ENCODE measurements at places on chromosomes 7 and 10. TPM values are rescaled to one million over a fixed set of nuclear protein-coding genes. Genes with fewer than 3 reads are reported as not detected.

DNA sequence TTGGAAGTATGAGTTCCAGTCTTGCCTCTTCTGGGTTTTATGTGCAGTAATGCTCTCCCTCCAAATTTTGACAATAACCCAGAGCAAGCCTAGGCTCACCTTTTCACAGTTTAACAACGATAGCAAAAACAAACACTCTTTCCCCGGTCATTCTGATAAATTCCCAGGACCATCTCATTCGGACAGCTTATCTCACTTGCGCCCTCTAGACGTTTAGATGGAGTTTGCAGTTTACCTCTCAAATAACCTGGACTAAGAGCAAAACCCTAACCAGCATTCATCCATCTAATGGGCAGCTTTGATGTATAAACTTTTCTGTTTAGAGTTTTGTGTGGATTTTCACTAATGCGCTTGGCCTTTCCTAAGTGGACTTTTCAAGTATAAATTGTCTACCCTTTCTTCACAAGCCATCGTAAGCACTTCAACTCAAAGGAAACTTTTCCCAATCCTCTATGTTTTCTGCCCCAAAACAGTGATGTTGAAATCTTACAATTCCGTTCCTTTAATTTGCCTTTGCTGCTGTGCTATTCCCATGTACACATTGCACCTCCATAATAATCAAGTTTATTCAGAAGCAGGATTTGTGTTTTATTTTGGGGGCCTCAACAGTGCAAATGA, 114.9 kb downstream of the HDAC9 start:
- no peak for DNase-seq

GRCh38 chr10:47283101-47283630, 16.8 kb upstream of the GDF10 start:
- no peak for DNase-seq

DNA sequence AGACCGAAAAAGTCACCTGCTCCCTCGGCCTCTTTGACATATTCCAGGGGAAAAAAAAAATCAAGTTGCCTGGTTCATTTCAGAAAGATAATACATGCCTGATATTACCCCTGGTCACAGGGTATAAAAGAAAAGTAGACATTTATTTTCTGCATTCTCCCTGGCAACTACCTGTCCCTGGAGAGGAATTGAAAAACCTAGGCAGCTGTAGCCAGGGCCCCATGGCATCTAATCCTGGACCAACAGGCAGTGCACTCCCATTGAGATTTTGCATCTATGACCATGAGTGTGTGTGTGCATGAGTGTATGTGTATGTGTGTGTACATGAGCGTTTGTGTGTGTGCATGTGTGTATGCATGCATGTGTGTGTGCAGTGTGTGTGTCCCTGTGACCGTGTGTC, 338.2 kb upstream of the PFKP start:
- DNase-seq = no peak

DNA sequence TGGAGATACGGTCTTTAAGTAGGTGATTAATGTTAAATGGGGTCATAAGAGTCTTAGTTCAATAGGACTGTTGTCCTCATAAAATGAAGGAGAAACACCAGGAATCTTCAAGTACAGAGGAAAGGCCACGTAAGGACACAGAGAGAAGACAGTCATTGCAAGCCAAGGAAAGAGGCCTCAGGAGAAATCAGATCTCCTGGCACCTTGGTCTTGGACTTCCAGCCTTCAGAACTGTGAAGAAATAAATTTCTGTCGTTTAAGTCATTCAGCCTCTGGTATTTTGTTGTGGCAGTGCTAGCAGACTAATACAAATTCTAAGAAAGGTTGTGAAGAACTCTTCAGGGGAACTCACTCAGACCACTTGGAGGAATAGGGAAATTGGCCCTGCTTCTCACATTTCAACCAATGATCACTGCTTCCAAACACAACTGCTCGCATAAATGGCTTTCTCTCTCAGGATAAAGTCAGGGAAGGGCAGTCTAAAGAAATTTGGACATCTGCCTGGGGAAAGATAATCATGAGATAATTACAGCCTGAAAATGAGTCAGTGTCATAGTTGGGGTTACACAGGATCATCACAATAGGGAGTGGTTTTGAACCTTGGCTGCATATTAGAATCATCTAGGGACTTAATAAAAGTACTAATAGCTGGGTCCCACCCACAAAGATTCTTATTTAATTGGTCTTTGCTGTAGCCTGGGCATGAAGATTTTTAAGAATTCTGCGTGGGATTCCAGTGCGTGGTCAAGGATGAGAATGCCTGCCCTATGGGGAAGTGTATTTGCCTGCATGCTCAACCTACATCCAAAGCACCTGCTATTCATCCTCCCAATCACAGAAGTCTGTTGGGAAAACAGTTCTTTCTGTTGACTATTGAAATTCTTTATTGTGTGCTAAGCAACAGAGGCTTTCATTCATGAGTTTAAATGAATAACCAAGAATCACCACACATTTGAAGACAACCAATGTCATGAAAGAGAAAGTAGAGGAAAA, 310.6 kb upstream of the PLXDC2 start:
- DNase-seq = no peak

DNA sequence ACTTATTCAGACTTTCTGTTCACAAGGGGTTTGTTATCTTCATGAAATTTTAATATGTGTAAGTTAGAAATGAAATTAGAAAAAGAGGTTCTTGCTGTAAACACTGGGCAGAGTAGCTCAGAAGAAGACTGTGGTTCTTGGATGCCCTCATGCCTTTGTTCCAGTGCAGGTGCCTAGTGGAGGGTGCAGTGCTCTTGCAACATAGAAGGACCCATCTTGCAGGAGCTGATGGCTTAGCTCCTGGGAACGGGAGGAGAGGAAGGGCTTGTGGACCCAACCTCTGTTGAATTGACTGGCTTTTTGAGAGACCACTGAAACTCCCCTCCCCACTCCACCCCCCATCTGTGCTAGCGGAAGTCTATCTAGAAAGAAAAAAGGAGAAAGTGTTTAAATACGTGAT, 116.8 kb downstream of the GLCCI1 start:
- no peak for DNase-seq

GRCh38 chr7:106812027-106812643, 52.9 kb upstream of the PIK3CG start:
- DNase-seq = peak; percentile 10

DNA sequence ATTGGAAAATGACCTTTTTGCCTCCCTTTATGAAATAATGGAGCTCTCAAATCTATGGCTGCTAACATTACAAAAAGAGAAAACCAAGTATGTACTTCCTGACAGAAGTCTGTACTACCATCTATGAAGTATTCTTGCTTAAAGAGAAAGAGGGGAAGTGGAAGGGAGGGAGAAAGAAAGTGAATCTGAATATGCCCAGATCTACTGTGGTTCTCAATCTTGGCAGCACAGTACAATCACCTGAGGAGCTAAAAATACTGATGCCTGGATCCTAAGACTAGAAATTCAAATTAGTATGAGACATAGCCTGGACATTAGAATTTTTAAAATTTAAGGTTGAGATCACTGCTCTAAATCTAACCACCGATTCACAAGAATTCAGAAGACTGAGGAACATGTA, 85.2 kb downstream of the IGF2BP3 start:
- no peak for DNase-seq

- no peak for DNase-seq
Observed at GRCh38 chr7:105286441-105286840, 102.3 kb downstream of the SRPK2 start.

DNA sequence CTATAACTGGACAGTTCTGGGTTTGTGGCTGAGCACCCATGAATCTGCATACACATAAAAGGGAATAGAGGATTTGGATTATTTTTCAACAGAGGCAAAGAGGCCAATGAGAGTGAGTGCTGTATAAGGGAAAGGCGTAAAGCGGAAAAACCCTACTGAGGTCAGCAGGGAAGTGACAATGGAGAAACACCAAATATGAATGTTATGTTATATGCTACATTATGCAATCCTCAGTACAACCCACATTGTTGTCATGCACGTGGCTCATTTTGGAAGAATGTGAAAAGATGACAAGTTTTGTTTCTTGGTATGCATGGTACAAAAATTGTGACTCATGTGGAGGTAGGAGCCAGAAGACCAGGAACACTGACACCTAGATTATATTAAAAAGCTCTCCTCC, 113.6 kb upstream of the AMPH start:
- DNase-seq = no peak

GRCh38 chr10:112526139-112526538, 79.1 kb downstream of the VTI1A start:
- no peak for DNase-seq

DNA sequence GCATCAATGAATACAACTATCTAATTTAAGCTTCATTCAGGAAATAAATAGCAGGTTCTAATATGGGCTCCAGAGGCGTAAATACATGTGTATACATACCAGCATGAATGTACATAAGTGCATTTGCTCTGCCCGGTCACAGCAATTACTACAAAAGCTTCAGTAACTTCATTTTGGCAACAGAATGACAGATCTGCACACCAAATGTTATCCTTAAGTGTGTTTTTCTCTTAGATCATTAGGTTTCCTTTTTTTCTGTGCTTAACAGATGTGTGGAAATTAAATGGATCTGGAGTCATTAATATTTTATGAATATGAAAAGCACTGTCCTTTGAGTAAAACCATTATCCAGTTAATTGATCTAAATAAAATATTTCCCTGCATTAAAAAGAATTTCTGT, 159.0 kb upstream of the MEOX2 start:
- DNase-seq = no peak

GRCh38 chr10:68826764-68827591, at the start of gene STOX1:
STOX1 (plus strand) TSS chr10:68827531; CDS start chr10:68827624, 93 bp downstream.
- DNase-seq = peak; percentile 77

DNA sequence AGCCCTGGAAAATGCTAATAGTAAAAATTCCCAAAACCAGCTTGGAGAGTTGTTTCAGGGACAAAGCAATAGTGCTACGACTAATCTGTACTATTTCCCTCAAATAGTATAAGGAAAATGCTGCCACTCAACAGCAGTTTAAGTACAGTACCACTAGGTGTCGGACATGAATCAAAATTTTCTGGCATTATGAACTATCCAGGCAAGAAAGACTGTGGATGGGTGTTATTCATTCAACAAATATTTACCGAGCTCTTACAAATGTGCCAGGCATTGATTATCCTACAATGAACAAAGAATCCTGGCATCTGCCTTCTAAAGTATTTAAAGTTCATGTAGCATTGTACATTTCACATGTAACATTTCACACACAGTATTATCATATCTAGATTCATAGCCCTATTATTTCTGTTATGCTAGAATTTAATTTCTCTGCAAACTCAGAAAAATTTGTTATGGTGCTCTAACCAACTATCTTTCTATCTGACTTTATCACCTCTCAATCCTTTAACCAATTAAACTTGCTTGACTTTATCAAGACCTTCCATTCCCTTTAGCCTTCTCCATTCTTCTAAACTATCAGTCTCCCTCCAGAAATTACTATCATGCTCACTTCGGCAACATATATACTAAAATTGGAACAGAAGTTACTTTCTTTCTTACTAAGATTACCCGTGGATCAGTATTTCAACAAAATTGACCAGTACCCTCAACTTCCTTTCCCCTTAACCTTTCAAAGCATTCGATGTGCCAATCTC, 80.6 kb downstream of the ARHGAP21 start:
- peak; percentile 69 for DNase-seq

GRCh38 chr7:149828357-149829309, 9.5 kb upstream of the ZNF862 start:
- no peak for DNase-seq

DNA sequence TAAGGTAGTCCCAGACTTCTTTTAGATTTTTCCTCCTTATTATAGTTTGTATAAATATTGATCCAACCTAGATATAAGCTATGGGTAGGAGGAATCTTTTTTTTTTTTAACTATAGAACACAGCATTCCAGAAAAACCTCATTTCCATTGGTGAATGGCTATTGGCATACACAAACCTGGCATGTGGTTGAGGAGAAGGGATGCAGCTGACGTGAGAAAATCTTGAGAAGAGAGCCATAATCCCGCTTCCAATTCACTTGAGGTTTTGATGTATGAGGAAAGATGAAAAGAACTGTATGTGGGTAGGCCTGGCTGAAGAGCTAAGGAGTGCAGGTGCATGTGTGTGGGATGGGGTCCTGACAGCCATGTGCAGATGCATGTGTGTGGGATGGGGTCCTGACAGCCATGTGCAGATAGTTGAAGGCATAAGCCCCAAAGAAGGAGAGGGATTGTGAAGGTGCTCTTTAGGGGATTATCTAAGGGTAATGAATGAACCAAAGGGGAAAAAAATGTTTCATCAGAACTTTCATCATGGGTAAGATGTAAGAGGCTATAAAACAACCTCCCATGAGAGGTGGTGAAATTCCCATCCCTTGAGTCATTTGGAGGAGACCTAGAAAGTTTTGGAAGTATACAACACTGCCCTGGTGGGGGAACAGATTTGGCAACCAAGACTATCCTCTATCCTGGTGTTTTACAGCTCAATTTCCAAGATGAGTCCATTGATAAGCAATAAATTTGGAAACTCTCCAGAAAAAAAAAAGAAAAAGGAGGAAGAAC, 3.8 kb upstream of the PKD2L1 start:
- no peak for DNase-seq

DNA sequence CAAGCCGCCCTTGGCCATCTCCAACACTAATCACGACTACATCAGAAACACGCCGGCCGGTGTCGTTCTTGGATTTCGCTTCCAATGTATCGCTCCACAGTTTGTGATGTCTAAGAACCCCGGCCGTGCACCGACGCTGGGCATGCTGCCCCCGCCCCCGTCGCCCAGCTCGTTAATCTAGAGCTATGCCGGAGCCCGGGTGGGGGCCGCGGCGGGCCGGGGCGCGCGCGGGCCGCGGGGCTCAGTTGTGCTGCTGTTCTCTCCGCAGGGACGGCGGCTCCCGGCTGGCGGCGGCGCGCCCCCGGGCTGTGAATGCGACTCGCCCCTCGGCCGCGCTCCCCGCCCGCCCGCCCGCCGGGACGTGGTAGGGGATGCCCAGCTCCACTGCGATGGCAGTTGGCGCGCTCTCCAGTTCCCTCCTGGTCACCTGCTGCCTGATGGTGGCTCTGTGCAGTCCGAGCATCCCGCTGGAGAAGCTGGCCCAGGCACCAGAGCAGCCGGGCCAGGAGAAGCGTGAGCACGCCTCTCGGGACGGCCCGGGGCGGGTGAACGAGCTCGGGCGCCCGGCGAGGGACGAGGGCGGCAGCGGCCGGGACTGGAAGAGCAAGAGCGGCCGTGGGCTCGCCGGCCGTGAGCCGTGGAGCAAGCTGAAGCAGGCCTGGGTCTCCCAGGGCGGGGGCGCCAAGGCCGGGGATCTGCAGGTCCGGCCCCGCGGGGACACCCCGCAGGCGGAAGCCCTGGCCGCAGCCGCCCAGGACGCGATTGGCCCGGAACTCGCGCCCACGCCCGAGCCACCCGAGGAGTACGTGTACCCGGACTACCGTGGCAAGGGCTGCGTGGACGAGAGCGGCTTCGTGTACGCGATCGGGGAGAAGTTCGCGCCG, 1.9 kb downstream of the VWC2 start:
- DNase-seq = no peak

- peak; percentile 20 for DNase-seq
Observed at GRCh38 chr10:59085711-59086502, 90.5 kb upstream of the PHYHIPL start.

The CYP2C8 gene
- 0.51 TPM for polyA plus RNA-seq

The PLCE1 gene
- 36.9 TPM for polyA plus RNA-seq
